ENCODE measurements at places on chromosomes 2 and 18.

DNA sequence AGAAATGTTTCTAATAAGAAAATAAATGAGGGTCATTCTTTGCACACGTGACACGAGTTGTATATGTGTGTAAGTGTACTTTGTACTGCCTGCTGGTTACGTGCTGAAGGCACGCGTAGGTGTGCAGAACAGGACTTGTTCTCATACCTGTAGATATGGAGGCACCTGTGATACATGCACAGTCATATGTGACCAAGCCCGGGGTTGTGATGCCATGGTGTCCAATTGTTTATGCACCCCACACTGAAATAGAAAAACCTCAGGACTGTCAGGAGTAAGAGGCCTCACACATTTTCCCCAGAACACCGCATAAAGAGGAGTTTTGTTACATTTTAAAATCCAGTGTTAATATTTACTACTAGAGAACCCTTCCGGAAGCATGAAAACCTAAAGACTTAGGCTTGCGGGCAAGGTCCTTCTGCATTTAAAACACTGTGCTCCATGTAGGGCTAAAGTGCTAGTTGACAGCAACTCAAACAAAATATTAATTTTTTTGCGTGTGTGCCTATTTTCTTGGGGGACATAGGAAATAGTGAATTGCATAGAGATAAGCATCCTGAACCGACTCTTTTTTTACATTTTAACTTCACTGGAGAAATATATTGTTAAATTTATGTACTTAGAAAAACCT, 9.3 kb downstream of the TSHZ1 start:
- no peak for DNase-seq

DNA sequence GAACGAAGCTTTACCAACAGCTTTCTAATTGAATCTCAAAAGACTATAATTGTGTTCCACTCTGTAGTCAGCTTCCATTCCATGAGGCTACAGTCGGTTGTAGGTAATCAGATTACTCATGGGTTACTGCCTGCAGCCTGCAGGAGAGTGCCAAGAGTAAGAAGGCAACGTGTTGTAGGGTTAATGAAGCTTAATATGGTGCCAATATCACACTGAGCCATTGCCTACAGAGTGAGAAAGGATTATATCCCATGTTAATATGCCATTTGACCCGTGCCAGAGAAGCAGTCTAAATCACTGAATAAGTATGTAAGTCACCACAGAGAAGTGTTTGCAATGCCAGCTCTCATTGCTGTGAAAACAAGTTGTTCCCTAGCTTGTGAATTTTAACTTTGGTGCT, 734.5 kb upstream of the ACVR2A start:
- peak; percentile 47 for DNase-seq

DNA sequence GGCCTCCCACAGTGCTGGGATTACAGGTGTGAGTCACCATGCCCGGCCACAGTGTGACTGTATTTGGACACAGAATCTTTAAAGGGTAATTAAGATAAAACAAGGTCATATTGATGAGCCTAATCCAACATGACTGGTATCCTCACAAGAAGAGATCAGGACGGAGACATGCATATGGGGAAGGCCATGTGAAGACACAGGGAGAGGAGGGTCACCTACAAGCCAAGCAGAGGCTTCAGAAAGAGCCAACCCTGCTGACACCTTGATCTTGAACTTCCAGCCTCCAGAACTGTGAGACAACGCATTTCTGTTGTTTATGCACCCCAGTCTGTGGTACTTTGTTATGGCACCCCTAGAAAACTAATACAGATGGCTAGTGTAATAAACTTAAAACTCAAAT, 72.4 kb downstream of the REV1 start:
- DNase-seq, result no peak

DNA sequence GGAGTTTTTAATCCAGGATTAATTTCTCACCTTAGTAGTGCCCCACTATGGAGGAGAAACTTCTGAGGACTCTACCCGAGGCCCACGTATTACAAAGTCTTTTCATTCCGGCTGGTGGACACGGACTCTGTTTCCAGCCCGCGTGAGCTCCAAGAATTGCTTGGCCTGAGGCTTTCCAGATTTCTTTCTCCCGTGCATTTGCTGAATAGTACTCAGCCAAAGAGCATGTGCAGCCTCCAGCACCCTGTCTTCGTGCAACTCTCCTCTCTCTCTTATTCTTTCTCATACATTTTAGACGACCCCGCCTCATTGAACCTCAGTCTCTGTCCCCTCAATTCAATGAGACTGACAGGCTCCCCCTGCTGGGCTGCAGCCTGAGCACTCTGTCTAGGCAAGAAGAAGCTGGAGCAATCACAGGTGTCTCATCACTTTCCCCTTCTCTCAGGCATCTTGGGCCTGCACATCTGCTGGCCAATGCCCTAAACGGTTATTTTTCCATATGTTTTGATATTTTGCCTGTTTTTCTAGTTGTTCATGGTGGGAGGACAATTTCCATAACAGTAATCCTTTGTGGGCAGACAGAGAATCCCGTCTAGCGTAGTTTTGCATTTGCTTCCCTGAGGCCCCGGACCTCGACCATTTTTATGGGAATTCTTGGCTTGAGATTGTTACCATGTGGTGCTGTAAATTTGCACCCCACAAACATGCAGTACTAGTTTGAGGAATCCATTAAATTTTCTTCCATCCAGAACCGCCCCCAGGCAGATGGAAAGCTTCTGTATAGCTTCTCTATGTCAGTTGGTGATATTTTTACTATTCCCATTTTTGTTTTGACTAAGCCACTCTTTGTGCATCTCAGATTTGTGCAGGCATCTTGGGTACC, 50.1 kb upstream of the LPIN2 start:
- DNase-seq, result no peak

DNA sequence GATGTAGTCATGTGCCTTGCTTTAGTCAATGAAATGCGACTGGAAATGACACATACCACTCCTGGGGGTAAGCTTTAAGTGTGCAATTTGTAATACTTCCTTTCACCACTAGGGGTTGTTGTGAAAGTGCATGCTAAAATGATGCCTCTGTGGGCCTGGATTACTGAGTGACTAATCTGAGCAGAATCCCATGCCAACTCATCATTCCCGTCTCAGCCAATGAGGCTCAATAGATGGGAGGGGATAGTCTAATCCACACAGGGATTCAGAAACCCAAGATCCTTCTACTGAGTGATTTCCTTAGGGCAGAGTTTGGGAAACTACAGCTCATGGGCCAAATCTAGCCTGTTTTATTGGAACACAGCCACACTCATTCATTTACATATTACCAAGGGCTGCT, 54.0 kb downstream of the HRH4 start:
- peak; percentile 24 for DNase-seq

GRCh38 chr2:188132385-188132784, 159.3 kb upstream of the GULP1 start:
- no peak for DNase-seq

DNA sequence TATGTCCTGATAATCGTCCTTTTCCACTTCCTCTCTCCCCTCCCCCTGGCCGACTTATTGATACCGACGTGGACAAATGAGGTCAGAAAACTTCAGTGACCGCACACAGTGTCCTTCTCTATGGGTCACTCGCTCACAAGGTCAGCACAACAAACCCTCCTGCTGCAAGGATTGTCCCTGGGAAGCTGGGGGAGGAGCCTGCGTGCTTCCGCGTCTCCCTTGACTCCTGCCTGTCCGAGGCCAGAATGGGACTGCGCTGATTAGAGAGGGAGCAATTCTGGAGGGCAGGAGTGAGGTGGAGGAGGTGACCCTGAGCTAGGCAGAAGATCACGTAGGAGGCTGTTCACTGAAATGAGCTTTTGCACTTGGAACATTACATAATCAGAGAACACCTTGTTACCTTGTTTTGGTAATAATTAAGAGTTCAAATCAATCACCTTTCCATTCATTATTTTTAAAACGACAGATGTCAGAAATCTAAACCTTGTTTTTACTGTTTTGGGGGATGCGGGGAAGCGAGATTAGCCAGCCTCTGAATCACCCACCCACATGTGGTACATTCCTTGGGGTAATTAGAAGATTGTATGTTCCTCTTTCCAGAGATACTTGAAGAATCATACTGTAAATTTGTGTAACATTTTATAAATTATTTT, 70.6 kb downstream of the CTAGE1 start:
- no peak for DNase-seq

DNA sequence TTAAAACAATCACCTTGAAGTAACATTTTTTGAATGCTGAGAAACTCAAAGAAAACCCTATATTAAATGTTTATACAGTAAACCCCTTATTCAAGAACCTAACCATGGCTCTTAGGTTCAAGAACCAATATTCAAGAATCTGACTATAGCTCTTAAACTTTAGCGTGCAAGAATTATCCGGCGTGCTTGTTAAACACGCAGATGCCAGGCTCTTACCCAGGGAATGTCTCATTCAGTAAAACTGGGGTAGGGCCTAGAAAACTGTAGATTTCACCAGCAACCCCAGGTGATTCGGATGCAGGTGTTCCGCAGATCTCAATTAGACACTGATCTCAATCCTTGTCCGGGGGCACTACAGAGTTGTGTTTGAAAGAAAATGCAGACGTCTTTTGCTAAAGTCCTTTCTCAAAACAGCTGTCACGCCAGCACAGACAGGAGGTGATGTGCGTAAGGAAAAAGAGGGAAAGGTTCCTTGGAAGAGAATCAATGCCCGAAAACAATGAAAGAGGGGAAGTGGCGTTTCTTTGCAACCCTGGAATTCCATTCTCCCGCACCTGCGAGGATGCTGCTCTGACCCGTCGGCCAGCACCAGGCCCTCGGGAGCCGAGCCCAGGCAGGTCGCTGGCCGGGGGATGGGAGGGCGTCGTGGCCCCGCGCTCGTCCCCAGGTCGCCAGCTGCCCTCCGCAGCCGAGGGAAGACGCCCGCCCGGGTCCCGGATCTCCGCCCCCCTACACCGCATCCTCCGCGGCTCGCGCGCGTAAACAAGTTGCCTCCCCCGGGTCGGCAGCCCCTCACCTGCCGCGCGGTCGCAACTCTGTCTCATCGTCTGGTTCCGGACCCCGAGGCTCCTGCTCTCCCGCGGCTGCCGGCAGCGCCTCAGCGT, 851 bp downstream of the EIF2AK3 start:
- peak; percentile 35 for DNase-seq

- DNase-seq, result no peak
These were observed 735.0 kb downstream of the TMEM182 start for GRCh38 chr2:103496850-103497249.

DNA sequence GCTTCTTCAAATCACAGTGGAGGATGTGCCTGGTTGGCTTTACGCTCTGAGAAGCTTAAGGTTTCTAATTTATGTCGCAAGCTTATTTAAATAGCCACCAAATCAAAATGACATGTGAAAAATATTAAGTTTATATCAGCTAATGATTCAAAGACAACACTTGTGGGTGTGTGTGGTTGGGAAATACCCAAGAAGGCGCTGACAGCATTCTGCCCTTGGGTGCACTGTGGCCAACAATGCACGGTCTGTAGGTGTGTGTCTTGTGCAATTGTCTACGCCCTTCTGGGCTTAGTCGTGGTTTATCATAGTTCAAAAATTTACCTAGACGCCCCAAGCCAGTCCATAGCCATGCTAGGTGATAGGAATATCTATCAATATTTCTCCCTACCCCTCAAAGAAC, 60.9 kb downstream of the KCTD1 start:
- peak; percentile 71 for DNase-seq

DNA sequence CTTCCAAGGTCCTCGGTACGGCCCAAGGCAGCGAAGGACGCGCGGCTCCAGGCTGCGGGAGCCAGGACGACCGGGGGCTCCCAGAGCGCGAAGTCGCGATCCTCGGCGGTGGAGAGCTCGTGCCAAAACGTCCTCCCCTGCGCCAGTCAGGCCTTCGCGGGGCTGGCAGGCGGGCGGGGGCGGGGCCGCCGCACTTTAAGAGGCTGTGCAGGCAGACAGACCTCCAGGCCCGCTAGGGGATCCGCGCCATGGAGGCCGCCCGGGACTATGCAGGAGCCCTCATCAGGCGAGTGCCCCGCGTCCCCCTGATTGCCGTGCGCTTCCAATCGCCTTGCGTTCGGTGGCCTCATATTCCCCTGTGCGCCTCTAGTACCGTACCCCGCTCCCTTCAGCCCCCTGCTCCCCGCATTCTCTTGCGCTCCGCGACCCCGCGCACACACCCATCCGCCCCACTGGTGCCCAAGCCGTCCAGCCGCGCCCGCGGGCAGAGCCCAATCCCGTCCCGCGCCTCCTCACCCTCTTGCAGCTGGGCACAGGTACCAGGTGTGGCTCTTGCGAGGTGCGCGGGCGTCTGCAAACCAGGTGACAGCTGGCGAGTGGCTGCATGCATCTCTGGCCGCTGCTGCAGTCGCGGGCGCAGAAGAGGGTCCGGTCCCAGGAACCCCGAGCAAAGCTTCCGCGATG, at the start of gene CIDEA:
Gene CIDEA, plus strand, starts transcription at position 226 of the 684 bp plus-strand sequence. Its CDS starts 23 bp downstream, at position 249.
- no peak for DNase-seq

- no peak for DNase-seq
These were observed 195.0 kb downstream of the CCDC102B start for GRCh38 chr18:68992719-68993482.

- DNase-seq, result peak; percentile 28
These were observed 3.9 kb upstream of the ERMN start for GRCh38 chr2:157329524-157329923.

GRCh38 chr2:191217580-191217979, 27.6 kb upstream of the MYO1B start:
- peak; percentile 89 for DNase-seq

DNA sequence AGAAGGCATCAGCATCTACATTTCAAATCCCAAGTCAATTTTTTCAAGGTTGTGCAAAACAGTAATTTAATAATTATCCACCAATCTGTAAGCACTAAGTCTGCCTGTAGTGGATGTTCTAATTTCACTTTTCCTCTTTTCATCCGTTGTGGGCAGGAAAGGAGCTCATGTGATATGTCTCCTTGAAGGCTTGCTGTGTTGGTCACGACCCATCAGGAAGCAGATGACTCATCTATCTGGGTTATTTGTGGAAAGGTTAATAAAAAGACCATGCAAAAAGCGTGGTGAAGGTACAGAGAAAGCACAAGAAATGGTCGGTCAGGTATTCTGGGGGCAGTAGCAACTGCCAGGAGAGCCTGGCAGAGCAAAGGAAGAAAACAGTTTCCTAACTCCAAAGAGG, 476.7 kb upstream of the RAB6C start:
- no peak for DNase-seq

GRCh38 chr2:46364797-46365457, 67.7 kb downstream of the EPAS1 start:
- peak; percentile 33 for DNase-seq

- no peak for DNase-seq
These were observed 169.7 kb upstream of the LRP1B start for GRCh38 chr2:142300517-142300916.

DNA sequence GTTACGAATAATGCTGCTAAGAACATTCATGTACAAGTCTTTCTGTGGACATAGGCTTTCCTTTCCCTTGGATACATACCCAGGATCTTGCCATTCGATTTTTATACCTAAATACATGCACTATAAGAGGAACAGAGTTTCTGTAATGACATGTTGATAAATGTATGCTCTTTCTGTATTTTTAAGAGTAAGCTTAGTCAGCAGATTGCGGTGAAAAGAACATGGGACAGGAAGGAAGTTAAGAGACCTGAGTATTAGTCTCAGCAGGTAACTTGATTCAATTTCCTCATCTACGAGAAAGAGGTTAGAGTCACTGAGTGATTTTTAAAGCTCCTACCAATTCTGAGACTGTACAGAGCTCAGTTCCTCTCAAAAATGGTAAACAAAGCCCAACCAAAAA, 2.6 kb upstream of the TLK1 start:
- DNase-seq, result no peak

Data from kidney glomerular epithelial cell (primary cell).